ENCODE measurements at places on chromosomes 6 and 20.

DNA sequence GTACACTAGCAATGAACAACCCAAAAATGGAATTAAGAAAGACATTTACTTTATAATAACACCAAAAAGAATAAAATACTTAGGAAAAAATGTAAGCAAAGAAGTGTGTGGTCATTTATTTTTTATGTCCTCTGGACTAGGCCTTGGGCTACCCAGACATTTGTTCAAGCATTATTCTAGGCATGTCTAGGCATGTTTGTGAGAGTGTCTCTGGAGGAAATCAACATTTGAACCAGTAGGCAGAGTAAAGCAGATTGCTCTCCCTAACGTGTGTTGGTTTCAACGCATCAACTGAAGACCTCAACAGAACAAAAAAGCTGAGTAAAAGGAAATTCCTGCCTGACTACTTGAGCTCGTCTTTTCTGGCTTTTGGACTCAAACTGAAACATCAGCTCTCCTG lies 84.5 kb downstream of the ANKEF1 start:
- no peak for DNase-seq

DNA sequence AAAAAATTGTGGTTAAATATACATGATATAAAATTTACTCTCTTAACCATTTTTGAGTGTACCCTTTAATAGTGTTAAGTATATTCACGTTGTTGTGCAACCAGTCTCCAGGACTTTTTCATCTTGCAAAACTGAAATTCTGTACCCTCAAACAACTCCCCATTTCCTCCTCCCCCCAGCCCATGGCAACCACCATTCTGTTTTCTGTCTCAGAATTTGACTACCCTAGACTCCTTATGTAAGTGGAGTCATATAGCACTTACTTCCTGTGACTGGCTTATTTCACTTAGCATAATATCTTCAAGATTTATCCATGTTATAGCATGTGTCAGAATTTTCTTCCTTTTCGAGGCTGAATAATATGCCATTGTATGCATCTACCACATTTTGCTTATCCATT lies 5.1 kb downstream of the VPS16 start:
- no peak for DNase-seq

- DNase-seq, result peak; percentile 38
Observed at GRCh38 chr20:63309261-63310071, 16.5 kb downstream of the COL20A1 start.

DNA sequence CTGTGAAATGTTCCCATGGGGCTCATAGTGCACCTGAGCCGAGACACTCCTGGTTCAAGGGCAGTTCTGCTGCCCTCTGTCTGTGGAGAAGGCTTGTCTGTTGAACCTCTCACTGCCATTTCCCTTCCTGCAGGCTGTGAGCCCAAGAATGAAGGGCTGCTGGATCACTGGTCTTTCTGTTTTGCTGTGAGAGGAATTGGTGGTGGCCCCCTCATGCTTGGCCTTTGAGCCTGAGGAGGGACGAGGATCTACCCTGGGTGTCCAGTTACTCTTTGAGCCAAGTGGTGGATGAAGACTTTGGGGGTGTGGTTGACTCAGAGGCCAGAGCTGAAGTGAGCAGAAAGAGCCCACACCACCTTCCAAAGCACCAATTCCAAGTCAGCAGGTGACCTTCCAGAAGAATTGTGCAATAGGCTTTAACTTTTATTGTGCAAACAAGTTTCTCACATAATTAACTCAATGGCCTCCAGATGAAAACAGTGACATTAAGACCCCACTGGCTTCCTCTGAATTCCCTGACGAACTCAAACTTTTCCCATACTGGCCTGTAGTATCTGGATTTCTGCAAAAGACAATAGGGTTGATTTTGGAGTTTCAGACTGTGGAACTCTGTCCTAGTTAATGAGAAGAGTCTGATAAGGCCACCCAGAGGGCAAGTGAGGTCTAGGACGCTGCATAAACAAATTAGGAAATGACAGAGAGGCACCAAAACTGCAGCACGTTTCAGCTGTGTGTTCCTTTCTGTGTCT lies 101.5 kb downstream of the PHACTR3 start:
- DNase-seq, result no peak

DNA sequence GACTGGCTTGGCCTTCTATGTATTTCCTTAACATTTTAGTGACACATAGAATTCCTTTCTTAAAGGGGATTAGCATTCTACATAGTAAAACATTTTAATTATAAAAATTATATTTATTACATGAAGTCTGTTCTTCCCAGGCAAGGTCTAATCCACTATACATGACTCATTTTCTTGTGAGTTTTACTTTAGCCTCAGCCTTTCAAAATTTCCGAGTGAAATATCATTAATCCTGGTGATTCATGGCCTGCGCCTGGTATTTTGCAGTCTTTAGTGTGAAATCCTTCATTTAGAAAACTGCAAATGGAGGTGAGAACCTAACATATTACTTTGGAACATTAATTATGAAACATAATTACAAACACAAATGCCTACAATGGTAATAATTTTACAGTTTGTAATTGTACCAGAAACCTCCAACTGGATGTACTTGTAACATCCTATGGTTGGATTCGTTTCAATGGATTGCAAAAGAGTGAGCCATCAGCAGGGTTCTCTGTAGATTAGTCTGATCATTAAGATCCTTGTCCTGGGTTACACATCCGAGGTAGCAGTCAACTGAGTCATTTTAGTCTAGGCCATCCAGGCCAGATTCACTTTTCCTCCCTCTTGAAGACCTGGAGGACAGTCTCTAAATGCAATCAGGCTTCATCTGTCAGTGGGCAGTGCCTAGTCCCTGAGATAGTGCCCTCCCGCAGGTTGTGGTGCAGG lies 272.0 kb downstream of the PACRG start:
- DNase-seq, result no peak

DNA sequence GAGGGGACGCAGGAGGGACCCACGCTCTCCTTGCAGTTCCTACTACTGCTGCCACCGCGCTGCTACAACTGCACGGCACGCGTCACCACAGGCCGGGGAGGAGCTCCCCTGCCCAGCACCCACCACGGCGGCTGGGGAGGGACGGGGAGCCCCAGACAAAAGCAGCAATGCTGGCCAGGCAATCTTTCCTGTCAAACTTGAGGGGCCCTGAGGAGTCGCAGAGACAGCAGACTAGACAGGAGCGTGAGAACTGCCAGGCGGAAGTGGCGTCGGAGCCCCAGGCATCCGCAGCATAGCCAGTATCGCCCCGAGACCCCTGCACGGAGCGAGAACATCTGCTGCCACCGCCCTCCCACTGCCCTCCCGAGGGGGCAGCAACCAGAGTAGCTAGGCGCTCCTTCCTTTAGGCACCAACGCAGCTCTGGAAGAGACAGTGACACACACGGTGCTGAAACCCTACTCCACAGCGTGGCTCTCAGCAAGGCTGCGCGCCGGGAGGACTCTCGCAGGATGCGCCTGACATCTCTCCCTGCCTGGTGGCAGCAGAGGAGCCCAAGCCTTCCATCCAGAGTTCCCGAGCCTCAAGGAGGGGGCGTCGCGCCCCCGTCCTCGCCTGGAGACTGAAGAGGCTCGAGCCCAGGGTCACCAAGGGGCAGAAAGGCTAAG lies 2.2 kb downstream of the TAF4 start:
- DNase-seq, result no peak

DNA sequence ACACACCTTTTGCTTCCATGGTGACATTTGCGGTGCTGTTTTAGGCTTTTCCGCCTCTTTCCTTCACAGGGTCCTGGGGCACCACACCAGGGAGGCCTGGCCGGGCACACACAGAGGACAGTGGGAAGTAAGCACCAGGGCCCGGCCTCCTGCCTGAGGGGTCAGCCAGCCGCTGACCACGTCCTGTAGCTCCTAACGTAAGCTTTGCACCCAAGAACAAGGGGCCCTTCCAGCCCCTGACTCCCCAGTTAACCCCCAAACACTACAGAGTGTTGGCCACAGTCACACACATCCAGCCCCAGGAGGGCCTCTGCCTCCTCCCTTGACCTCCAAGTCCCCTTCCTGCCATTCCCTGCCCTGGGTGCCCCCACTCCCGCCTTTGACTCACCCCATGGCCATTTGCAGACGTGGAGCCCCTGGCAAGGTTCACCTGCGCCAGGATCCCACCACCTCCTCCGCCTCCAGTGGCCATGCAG lies 54.7 kb downstream of the YTHDF1 start:
- DNase-seq, result no peak

DNA sequence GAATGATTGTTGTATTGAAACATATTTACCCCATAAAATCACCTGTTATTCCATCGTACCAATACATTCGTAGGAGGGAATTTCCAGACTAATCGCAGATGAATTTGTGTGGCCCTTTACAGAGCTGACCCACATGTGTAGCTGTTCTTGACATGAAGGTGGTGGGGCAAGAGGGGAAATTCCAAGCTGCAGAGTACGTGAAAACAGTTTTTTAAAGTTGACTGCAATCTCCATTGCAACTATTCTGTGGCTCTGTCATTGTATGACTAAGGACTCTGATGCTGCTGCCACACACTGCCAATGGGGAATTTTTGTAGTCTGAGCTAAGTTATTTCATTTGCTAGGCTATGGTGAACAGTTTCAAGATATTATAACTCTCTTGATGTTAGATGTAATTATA lies 46.4 kb upstream of the ADTRP start:
- no peak for DNase-seq

GRCh38 chr6:136144251-136145023 lies 105.7 kb downstream of the MTFR2 start:
- no peak for DNase-seq

- peak; percentile 93 for DNase-seq
Observed at GRCh38 chr20:3045816-3046676, at the start of gene MRPS26. TSS of gene MRPS26 (plus strand) at chr20:3046052. CDS start at chr20:3046069, 17 bp downstream.

DNA sequence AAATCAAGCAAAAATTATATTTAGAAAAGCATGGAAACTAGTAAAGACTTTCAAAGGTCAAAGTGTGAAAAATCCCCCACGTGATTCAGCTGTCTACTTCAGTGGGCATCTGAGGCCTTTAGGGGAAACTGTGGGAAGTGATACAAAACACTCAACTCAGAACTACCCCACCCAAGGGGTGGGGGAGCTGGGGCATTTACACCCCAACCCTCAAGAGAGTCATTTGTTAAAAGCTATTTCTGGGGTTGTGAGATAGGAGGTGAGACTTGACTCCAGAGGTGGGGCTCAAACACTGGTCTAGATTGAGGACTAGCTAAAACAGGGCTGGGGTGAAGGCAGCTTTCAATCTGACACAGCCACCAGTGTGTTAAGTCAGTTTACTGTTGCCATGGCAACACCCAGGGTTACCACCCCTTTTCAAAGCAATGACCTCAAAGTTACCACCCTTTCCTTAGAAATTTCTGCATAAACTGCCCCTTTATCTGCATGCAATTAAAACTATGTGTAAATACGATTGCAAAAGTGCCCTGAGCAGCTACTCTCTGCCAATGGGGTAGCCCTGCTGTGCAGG lies 9.9 kb upstream of the GTSF1L start:
- DNase-seq, result no peak

DNA sequence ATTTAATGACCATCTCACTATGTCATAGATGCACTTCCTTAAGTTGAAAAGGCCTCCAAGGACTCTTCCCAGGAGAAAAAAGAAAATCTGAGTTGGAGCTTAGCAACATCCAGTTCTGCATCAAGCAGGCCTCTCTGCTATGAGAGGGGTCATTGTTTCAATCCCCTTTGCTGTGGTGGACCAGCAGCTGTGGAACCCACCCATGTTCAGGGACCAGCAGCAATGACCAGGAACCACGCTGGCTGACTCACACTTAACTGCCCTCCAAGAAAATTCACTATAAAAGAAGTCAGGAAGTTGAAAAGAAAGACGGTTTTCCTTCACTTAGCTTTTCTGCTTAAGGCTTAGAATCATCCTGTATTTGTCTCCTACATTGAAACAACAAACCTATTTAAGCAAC lies 1062.4 kb upstream of the FLRT3 start:
- DNase-seq, result no peak

DNA sequence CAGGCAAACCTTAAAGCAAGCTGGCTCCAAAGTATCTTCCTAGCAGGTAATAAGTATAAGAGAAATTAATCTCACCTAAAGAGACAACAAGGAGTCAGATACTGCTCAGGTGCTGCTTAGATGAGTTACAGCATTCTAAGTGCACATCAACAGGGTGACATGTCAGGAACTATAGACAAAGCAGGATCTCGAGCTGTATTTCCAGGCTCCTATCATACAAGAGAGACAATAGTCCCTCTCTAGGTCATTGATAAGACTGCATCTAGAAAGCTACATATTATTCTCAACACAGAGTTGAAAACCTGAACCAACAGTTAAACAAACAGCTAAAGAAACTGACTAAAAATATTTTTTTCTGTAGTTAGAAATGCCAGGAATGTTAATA lies 3.9 kb downstream of the PTPRK start:
- no peak for DNase-seq

- DNase-seq, result no peak
Observed at GRCh38 chr20:58019850-58020625, 208.4 kb downstream of the ANKRD60 start.

DNA sequence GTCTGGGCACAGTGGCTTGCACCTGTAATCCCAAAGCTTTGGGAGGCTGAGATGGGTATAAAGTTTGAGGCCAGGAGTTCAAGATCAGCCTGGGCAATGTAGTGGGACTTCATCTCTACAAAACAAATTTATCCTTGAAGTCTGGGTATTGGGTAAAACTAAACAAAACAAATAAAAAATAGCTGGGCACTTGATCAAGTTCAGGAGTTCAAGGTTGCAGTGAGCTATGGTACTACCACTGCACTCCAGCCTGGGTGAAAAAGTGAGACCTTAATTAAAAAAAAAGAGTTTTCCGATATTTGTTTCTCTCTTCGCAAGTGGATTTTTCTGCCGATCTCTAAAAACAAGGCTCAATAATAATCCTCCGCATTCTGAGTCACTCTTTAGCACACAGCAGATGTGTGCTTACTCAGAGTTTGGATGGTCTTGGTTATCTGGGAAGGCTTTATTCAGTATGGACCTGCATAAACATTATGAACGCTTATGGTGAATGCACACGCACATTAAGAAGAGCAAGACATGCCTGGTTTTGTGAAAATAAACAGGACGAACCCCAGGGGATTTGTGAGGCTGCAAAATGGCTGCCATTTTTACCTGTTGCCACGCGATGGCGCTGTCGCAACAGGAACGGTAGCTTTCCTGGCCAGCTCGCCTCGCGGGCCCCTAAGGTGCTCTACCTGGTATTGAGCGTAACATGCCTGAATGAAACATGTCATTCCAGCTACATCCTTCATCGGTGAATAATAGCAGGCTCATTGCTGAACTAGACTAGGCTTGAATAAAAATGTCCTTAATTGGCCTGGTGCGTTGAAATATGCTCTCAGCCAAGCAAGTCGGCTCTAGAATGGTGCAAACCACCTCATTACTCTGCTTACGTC lies 6.0 kb downstream of the OPN5 start:
- DNase-seq, result peak; percentile 25

GRCh38 chr6:85594197-85594930 lies 706 bp upstream of the SNX14 start:
- DNase-seq, result no peak

DNA sequence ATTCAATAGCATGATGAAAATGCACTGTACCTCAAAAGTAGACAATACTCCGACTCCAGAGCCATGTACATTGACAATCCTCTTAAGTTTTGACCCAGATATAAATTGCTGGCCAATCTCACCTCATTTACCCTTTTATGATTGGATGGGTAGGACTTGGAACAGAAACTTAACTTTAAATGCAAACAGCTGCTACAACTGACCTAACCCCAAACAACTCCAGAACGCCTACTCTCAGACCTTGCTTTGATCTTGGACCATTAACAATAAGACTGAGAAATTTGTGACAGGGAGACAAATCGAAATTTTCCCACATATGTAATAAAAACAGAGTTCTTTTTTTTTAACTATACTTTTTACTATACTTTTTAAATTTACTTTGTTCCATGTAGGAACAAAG lies 200.5 kb upstream of the MCHR2 start:
- no peak for DNase-seq

Measured in left ventricle myocardium inferior (tissue), 1 donor.